ENCODE measurements at places on chromosomes 16 and 17.
A peak's percentile ranks its signal among the peaks of the same experiment; 100 is the strongest.

- no peak for DNase-seq
Observed at GRCh38 chr16:83717814-83718213, 90.0 kb upstream of the HSBP1 start.

- no peak for DNase-seq
Observed at GRCh38 chr16:10663146-10663545, 31.6 kb downstream of the TEKT5 start.

GRCh38 chr16:20300312-20301097 lies 26.8 kb downstream of the GP2 start:
- peak; percentile 0 for DNase-seq

- no peak for DNase-seq
Observed at GRCh38 chr16:17607609-17608008, 136.8 kb upstream of the XYLT1 start.

DNA sequence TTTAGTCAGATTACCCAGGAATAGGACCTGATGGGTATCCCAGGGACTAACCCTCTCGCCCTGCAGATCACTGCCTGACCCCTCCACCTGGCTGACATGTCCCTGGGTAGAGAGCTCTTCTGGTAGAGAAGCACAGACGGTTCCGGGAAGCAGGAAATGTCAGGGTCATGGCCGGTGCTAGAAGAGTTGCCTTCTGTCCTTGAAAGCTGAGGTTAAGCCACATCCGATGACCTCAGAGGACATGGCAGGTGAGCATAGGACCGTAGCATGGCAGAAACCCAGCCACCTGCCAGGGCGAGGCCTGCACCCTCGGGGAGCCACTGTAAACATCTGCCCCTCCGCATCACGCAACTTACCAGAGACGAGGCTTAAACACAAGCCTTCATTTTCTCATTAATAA lies 483.7 kb downstream of the SOX9 start:
- no peak for DNase-seq

GRCh38 chr16:30838876-30839471 lies 52.0 kb upstream of the ZNF629 start:
- no peak for DNase-seq

DNA sequence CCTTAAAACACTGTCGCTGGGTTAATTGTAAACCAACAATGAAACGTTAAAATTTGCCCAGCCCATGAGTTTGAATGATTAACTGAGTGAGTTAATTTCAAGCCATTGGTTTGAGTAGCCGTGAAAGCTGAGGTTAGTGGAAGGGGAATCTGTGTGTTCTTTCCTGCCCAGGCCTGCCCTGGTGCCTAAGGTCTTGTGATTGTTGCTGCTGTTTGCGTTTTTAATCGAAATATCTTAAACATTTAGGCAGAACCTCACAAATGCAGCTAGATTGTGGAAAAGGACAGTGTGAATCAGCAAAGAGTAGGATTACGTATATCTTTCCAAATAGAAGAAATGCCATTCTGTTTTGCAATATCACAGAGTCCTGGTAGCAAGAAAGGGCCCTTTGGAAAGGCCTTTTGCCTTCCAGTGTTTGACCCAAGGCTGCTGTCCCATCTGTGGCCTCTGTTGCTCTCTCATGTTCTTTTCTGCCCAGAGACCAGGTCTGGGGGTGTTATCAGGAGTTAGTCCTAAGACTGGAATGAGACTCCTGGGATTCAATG lies 113.8 kb downstream of the MSI2 start:
- DNase-seq = no peak

GRCh38 chr17:77474292-77474988 lies 333.7 kb downstream of the SEC14L1 start:
- no peak for DNase-seq

DNA sequence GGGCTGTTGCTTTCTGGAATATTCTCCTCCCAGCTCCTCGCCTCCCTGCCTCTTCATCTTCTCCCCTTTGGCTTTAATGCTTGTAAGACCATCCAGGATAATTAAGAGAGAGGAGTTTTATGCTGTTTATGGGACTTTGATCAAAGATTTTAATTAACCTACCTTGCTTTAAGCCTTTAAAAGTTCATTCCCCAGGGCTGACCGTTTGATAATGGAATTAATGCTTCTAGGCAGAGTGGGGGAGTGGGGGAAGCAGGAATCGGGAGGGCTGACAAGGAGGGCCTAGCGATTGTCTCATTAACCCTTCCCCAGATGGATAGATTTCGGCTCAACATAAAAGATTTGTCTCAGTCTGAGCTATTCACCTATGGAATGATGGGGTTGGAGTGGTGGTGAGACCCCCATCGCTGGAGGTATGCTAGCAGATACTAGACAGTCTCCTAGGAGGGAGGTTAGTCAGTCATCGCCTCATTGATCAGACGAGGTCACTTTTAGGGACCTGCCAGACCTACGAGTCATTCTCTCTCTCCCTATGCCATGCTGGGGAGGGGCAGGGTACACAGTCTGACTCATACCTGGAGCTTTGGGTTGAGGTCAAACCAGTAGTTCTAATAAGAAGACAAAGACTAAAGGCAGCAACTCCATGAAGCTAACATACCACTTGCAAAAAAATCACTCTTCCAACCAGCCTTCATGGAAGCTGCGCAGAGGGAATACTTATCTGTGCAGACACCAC lies 236.6 kb upstream of the NLRP1 start:
- no peak for DNase-seq

DNA sequence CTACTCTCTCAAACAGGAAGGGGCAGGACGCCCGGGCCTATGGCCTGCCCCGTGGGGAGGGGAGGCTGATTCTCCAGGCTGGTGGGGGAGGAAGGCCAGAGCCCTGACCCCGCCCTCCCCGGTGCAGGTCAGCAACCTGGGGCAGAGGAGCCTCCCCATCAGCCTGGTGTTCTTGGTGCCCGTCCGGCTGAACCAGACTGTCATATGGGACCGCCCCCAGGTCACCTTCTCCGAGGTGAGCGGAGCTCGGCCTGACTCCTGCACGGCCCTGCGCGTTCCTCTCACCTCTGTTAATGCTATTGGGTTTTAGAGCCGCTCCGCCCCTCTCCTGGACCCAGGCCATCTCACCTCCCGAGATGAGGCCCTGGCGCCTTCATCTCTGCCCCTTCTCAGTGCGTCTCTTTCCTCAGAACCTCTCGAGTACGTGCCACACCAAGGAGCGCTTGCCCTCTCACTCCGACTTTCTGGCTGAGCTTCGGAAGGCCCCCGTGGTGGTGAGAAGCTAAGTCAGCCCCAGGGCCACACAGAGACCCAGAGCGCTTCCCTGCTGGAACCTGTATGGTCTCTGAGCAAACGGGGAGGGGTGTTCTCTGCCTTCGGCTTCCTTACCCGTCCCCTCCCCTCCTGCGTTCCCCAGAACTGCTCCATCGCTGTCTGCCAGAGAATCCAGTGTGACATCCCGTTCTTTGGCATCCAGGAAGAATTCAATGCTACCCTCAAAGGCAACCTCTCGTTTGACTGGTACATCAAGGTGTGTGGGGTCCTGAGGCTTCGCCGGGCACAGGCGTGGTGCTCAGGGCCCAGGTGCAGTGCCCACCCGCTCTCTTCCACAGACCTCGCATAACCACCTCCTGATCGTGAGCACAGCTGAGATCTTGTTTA lies 25.1 kb upstream of the ITGAX start:
- DNase-seq = no peak

- no peak for DNase-seq
Observed at GRCh38 chr16:89695086-89695874, 6.2 kb downstream of the SPATA2L start.

DNA sequence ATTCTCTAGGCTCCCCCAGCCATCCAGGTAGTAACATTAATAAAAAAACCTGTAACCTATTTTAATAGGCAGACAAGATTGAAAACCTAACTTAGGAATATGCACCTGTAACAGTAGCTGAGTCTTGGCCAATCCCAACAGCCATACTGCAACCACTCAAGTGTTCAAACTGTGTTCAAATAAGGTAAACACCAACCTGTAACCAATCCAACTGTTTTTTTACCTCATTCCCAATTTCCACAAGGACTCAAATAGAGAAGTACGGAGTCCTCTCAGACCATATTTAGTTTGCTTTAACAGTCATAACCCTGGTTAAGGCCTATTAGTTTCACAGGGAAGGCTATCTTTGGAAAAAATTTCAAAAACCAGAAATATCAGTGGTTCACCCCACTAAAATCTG lies 40.4 kb upstream of the NOS2 start:
- DNase-seq = no peak

All from activated T-cell treated with anti-CD3 and anti-CD28 coated beads for 1 hour (primary cell).